ENCODE measurements at places on chromosomes 1 and 21.

- DNase-seq, result no peak
Observed at GRCh38 chr1:22877112-22877915, 95.4 kb downstream of the LACTBL1 start.

- DNase-seq, result no peak
Observed at GRCh38 chr1:201006450-201006849, 17.1 kb downstream of the KIF21B start.

DNA sequence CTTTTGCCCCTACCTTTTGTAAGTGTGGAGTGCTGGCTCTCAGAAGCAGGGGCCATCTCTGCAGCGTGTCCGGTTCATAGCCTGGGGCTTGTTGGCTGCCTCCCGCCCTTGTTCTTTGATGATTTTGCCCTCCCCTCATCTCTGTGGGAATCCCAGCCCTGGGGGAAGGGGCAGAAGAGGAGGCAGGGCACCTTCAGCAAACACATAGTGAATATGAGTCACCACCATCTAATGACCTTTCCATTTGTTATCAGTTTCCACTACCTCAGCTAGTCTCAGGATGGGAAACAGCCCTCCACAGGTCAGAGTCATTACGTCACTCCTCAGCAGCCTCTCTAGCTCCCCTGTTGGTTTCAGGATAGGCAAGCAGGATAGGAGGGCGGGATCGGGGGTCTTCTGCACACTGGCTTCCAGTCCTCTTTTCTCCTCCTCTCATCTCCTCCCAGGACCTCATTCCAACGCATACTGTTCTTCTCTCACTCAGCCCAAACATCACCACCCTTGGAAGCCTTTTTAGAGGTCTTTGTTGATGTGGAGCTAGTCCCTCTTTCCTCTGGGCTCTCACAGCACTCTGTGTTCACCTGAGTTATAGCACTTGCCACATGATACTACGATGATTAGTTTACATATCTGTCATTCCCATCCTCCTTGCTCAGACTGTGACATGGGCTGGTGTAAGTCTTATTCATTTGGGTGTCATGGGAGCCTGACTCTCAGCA is 15.8 kb downstream of the GADD45A start:
- DNase-seq, result peak; percentile 35

DNA sequence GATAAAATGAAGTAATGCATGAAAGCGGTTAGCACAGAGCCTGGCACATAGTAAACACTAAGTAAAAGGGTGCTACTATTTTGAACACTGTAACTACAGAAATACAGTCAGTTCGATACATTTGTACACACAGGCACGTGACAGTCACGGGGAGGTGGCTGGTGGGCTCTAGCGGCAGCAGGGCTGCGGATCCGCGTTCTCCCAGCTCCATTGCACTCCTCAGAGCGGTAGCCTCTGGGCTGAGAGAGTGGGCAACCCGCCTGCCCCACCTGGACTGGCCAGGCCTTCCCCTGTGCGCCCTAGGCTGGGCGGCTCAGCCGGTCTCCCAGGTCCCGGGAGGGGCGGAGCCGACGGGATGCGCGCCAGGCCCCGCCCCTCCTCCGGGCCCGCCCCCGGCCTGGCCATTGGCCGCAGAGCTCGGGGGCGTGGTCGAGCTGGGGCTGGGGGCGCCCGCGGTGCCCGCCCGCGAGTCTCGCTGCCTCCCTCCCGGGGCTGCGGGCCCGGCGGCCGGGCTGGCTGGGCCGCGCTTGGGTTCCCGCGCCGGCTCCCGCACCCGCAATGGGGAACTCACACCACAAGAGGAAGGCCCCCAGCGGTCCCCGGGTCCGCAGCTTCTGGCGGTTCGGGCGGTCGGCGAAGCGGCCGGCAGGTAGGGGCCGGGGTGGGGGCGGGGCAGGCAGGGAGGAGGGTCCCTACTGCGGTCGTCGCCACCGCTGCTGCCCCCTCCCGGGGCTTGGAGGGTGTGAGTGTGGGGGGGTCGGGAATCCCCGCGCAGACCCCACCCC is 51.2 kb upstream of the SYNC start:
- peak; percentile 41 for DNase-seq

- peak; percentile 44 for DNase-seq
Observed at GRCh38 chr1:197327776-197328364, 59.8 kb downstream of the CRB1 start.

DNA sequence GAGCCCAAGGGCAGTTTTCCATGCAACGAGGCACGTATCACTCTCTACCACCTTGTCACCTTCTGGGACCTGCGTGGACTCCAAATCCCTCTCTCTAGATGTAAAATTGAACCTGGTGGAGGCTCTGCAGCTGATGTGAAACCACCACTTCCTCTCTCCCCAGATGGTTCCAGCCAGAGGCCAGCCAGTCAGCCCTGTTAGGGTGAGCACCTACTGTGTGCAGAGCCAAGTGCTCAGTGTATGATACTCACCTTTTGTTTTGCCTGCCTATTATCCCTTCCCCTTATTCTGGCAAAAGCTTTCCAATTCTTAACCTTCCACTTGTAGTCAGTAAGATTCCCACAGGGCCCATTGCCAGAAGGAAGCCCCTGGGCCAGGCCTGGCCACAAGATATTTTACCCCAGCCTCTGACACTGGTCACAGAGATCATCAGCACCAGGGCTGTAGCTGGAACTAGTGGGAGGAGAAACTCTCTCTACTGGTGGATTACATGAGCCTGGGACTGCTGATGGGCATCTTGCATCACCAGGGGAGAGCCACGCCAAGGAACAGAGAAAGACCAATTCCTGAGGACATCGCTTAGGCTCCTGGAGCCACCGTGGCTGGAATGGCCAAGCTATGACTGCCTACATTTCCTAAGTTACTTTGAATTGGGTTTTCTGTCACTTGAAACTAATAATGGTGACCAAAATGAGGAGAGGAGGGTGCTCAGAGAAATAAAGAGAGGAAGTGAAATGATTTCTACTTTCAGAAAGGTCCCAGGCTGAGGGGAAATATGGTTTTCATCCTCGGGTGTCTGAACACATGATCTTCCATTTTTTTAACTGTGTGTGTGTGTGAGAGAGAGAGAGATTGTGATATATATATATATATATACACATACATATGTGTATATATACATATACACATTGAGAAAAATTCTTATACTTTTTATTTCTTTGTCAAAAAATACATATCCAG is 26.6 kb upstream of the RD3 start:
- no peak for DNase-seq

GRCh38 chr1:186948535-186948934 is 119.8 kb downstream of the PLA2G4A start:
- DNase-seq, result peak; percentile 19

Measured in fibroblast of the aortic adventitia (primary cell).